Calu3 (cell line): ENCODE measurements at places on chromosomes 5 and 9.

DNA sequence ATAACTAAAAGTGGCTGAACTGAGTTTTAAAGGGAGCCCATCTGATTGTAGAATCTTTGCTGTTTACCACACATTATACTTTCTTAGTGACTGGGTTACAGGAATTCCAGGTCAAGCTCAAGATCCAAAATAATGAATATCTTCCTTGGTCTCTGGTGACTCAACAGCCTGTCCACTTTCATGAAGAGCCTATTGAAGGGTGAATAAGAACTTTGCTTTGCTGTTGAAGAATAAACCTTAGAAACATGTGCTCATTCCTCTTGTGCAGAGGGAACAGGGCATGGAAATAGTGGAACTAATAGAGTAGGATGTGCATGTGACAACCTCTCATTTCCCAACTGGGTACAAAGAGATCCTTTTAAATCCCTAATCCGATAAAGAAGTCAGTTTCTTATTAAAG lies 21.4 kb downstream of the ALDH1A1 start:
- no peak for DNase-seq

GRCh38 chr5:5037674-5038073 lies 102.5 kb upstream of the ADAMTS16 start:
- DNase-seq: no peak

DNA sequence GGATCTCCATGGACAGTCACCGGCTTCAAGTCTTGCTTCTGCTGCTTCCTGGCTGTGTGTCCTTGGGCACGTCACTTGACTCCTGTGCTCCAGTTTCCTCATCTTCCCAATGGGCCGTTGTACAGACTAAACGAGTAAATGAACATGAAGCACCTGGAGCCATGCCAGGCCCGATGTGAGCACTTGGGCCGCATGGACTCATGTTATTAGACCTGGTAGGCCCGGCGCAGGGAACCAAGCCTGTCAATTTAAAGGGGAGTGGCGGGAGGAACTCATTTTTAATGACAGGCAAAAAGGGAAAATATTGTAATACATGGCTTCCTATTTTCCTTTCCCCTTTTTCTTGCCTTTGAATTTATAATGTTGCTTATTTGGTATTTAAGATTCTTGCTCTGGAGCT lies 47.5 kb downstream of the TENT4A start:
- DNase-seq: no peak

GRCh38 chr5:89758146-89758545 lies 651.4 kb downstream of the CETN3 start:
- DNase-seq: no peak

- no peak for DNase-seq
These were observed 59.2 kb downstream of the COL5A1 start for GRCh38 chr9:134700636-134701350.

- DNase-seq: peak; percentile 15
These were observed 103.0 kb upstream of the ERCC6L2 start for GRCh38 chr9:95772320-95773052.

GRCh38 chr5:147949711-147950573 lies 43.6 kb upstream of the C5orf46 start:
- no peak for DNase-seq

DNA sequence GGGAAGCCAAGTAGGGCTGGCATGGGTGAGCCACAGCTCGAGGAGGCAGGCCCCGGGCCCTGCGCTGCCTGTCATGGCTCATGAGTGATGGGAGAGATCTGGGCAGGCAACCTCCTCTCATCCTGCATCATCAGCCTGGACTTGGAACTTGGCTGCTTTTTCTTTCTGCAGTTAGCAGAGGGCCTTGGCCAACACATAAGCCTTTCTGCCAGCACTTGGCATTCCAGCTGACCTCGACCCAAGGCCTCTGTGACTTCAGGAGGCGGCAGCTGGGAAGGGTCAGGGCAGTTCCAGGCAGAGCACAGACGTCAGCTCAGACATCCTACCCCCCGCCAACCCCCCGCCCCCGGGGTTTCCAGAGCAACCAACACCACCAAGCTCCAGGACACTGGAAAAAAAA lies 7.6 kb downstream of the S1PR3 start:
- DNase-seq: no peak

- DNase-seq: no peak
These were observed 70.8 kb downstream of the WWC1 start for GRCh38 chr5:168362097-168362885.

- DNase-seq: no peak
These were observed 30.6 kb downstream of the LVRN start for GRCh38 chr5:115992848-115993350.

- no peak for DNase-seq
These were observed 44.0 kb upstream of the XPA start for GRCh38 chr9:97740848-97741821.

- DNase-seq: no peak
These were observed 21.6 kb upstream of the SREK1 start for GRCh38 chr5:66122379-66123034.

DNA sequence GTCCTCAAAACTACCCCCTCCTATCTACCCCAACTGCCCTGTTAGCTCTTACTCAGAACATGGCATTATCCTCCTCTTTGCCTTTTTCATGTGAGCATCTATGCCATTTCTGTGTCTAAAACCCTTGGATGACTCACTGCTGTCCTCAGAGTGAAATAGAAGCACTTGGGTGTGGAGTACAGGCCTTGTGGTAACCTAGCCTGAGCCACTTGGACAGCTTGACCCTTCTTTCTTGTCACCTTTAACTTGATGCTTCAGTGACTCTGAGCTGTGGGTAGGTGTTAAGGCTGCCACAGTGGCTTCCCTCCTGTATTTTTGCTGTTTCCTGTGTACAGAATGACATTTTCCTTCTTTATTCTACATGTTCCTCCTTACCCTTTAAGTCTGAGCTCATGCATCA lies 391.4 kb downstream of the SH3GL2 start:
- no peak for DNase-seq
